ENCODE measurements at places on chromosomes 3 and 15.

- DNase-seq = no peak
These were observed 28.1 kb upstream of the NEO1 start for GRCh38 chr15:73024168-73024567.

DNA sequence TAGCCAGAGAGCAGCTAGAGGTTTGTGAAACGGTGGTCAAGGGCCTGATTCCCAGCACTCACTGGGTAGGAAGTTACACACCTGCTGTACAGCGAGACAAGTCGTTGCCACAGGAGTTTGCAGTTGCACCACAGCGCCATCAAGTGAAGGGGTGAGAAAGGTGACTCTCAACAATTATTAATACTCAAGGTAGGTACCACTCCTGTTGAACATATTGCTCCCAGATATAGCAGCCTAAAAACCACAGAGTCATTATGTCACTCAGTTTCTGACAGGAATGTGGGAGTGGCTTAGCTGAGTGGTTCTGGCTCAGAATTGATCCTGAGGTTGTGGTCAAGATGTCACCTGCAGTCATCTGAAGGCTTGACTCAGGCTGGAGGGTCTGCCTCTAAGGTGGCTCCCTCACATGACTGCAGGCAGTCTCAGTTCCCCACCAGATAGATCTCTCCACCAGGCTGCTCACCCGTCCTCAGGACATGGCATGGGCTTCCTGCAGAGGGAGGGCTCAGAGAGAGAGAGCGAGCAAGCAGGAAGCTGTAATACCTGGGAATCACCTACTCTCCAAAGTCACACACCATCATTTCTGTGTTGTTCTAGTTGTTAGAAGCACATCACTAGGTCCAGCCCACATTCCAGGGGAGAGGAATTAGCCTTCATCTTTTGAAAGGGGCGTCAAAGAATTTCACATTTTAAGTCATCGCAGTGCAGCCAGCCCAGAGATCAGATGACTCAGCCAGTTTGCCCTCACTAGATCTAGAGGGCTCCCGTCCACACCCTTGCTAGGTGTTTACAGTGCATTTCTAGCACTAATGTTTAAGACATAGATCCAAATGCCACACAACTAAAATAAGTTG, 17.0 kb upstream of the ANO10 start:
- DNase-seq = no peak

GRCh38 chr3:64595253-64595694, 92.5 kb downstream of the ADAMTS9 start:
- no peak for DNase-seq

- no peak for DNase-seq
These were observed 74.8 kb downstream of the PPM1L start for GRCh38 chr3:160830796-160831195.

DNA sequence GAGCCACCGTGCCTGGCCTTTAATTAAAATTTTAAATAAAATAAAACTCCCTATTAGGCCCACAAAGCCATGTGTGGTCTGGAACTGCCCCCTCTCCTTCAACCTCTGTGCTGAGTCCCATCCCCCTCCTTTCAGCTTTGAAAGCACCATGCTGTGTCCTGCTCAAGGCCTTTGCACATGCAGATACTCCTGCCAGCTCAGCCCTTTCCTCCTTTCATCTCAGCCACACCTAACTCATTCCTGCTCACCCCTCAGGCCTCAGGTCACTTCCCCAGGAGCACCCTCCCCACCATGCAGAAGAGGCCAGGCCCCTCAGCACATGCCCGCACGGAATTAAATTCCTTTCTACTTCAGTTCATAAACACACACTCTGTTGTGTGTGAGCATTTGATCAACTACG, 28.1 kb downstream of the ATRIP start:
- DNase-seq = no peak

- DNase-seq = no peak
These were observed 277.3 kb upstream of the NR2F2 start for GRCh38 chr15:96053031-96053780.

- no peak for DNase-seq
These were observed 72.3 kb upstream of the PIAS1 start for GRCh38 chr15:67981848-67982247.

GRCh38 chr3:45092132-45093031, 53.8 kb downstream of the CDCP1 start:
- DNase-seq = no peak

- no peak for DNase-seq
These were observed 47.0 kb downstream of the ZBTB20 start for GRCh38 chr3:115099986-115100571.

DNA sequence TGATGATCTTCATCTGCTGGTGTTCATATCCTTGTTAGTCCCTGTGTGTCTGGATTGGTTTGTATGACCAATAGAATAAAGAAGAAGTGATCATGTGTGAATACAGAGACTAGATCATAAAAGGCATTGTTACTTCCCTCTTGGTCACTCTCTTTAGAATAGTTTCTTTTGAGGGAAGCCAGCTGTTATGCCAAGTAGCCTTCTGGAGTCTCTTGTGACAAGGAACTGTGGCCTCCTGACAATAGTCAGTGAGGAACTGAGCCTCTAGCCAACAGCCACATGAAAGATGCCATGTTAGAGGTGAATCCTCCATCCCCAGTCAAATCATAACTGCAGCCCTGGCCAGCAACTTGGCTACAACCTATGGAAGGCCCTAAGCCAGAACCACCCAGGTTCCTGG, 63.0 kb upstream of the SMAD3 start:
- DNase-seq = no peak

GRCh38 chr3:197175503-197175902, 122.9 kb downstream of the DLG1 start:
- DNase-seq = no peak

DNA sequence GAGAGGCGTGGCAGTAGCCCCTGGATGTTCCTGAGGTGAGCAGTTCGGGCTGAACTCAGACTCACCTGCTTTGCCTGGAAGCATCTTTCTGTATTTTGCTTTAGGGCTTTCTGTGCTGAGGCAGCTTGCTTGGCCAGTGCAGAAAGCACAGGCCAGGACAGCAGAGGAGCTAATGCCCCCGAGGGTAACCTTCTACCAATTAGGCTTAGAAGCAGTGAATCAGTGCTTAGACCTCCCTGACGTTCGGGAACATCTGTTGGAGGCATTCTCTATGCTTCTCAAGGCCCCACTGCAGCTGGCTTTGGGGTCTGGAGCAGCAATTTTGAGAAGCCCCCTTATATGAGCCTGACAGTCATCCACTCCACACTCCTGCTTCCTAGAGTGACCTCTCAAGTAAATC, 350.7 kb upstream of the PROK2 start:
- DNase-seq = no peak

- DNase-seq = no peak
These were observed 451.9 kb downstream of the FOXP1 start for GRCh38 chr3:71131375-71132314.

DNA sequence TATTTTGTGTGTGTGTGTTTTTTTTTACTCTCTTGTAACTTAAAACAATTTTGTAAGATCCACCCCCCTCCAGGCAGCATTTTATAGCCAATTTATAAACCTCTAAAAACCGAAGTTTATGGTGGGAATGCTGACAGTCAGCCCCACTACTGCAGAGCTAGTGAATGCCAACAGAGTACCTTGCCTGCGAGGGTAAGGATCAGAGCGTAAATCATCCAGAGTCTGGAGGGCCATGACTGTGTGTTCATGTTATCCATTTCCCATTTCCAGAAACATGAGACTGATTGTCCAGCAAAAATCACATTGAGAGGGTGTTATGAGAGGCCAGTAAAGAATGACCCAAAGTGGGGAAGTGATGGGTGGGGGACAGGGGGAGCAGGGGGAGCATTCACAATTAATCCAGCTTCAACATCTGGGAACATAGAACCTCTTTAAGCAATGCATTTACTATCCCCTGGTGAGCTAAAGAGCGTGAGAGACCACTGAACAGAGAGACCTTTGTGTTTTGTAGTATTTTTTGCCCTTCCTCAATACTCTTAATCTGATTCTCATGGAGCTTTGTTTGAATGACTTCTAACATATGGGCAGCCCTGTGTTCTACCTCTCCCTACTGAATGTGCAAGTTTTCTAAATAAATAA, 464.5 kb downstream of the RBMS3 start:
- no peak for DNase-seq

- DNase-seq = no peak
These were observed 394.5 kb upstream of the RARB start for GRCh38 chr3:25033407-25034029.

DNA sequence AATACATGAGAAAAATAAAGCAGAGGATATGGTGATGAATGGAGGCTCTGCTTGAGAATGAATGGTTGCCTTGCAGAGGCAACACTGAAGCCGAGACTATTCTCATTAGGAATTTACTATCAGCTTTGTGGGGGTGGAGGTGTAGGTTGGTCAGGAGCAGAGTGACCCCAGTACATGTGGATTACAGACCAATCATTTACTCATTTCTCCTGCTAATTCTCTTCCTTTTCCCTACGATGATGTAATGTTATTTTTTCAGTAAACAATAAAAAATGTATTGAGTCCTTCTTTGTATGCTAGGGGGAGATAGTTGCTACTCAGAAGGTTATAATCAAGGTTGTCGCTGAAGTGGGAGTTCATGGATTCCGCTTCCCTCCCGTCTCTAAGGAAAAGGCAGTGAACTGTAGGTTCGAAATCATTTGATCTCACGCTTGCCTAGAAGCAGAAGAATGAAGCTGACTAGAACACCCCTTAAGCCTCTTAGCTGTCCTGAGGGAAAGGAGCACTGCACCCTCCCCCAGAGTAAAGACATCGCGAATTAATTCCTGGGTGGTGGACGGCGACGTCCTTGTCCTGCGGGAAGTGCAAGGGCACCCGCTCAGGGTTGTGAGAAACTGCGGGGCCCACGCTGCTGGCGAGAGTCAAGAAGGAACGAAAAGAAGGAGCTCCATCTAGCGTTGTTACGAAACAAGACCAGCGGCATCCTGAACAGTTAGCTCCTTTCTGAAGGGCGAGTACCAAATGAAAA, 213.2 kb upstream of the PFN2 start:
- DNase-seq = no peak

- DNase-seq = no peak
These were observed 62.1 kb downstream of the MOBP start for GRCh38 chr3:39529577-39529976.

DNA sequence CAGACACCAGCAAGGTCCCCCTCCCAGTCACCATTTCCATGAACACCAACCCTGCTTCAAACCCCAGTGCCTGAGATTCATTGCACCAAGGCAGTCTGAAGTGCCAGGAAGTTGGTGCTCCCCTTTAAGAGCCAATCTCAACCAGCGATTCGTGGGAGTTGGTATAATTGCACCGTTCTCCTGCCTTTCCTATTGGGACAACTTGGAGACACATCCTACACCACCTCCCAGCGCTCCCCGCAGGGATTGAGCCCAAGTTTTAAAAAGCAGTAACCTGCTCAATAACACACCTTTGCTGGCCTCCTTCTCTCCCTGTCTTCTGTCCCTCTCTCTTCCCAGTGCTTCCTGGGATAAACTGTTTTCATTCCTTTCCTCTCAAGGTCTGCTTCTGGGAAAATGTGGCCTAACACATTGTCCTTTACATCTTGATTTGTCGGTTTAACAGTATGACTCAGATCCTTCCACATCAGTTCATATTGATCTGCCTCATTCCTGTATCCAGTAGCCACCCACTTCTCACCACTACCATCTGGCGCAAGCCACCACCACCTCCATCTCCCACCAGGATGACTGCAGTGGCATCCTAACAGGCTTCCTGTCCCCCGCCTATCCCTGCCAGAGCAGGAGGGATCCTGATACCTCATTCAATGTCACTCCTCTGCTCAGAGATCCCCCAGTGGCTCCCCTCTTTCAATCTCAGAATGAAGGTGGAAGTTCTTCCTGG, 37.8 kb upstream of the HRH1 start:
- no peak for DNase-seq

GRCh38 chr3:141321109-141321497, 47.2 kb upstream of the ZBTB38 start:
- no peak for DNase-seq

- peak; percentile 27 for DNase-seq
These were observed 24.5 kb downstream of the MB21D2 start for GRCh38 chr3:192892981-192893700.

GRCh38 chr3:159609625-159610024, 379.0 kb upstream of the IL12A start:
- no peak for DNase-seq

GRCh38 chr3:62632510-62633294, 242.5 kb downstream of the CADPS start:
- DNase-seq = no peak

GRCh38 chr3:85584779-85585356, 626.1 kb downstream of the CADM2 start:
- DNase-seq = no peak

DNA sequence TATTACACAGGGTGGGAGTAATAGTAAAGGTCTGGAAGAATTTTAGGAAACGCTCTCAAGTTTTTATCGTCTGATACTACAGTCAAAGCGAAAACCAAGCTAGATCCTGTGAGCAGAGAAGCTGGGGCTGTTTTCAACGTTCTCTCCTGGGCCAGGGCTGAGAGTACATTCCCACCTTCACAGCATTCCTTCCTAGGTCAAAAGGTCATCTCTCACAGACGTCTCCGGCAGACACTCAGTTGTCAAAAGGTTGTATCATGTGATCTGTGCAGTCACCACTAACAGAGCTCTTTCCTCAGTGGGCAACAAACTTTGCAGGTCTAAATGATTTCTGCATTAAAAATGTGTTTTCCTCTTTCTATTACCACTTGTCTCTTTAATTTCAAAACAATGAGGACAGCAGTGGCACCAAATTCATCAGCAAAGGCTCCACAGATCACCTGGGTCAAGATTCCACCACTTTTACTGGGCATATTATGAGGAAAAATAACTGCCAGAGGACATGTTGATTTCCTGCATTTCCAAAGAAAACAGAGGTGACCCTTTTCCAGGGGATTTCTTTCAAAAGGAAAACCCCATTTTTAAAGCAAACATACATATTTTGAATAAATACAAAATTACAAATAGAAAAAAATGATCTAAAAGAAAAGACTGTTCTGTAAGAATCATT, 41.9 kb downstream of the MEIS2 start:
- no peak for DNase-seq

DNA sequence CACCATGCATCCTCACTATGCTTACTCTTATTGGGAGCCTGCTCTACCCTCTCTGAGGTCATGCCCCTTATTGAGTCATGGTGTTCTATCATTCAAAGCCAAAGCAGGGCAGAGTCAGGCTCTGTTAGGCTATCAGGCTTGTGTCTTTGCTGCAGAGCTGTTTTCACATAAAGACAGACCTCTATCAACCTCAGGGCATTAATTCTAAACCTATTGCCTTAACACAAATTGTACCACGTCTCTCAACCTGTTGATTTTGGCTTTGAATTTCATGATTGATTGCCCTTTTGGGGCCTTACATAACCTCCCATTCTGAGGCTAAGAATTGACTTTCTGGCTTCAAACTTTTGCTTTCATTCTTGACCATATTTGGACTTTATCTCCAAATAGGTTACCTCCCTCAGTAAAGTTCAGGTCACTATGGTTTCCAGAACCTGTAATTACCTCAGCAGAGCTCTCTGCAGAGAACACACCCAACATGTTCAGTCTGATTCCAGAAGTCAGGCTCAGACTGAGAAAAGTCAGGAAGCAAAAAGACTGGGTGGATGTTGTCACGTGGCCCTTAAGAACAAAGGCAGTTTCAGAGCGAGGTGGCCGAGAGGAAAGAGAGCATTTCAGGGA, 221.4 kb upstream of the NANOGP8 start:
- no peak for DNase-seq

- no peak for DNase-seq
These were observed 134.5 kb downstream of the MECOM start for GRCh38 chr3:169529013-169529412.

- DNase-seq = no peak
These were observed 117.2 kb downstream of the FNDC3B start for GRCh38 chr3:172156586-172156955.

All from activated CD4-positive, alpha-beta T cell treated with anti-CD3 and anti-CD28 coated beads for 1 hour (primary cell).